Esophagus mucosa (tissue), 1 donor: ENCODE measurements at places on chromosomes 16 and 17.

DNA sequence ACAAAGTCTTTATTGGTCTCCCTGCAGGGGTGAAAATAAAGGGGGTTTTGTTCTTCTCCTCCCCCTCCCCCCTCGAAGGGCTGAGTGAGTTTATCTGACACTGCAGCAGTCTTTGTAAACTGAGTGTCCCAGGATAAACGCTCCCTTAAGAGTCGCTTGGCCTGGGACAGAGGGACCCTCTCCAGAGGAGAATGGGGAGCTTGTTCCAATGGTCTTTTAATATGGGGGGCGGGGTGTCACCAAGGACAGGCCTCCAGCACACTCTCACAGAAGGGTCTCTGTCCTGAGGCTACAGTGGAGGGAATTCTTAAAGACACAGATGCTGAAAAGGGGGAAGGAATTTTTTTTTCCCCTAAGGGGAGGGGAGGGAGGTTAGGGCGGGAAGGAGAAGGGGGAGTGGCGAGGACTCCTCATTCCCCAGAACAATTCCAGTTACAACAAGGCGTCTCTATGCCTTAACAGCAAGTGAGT lies 455.5 kb downstream of the SOX9 start:
- ATAC-seq, result no peak

DNA sequence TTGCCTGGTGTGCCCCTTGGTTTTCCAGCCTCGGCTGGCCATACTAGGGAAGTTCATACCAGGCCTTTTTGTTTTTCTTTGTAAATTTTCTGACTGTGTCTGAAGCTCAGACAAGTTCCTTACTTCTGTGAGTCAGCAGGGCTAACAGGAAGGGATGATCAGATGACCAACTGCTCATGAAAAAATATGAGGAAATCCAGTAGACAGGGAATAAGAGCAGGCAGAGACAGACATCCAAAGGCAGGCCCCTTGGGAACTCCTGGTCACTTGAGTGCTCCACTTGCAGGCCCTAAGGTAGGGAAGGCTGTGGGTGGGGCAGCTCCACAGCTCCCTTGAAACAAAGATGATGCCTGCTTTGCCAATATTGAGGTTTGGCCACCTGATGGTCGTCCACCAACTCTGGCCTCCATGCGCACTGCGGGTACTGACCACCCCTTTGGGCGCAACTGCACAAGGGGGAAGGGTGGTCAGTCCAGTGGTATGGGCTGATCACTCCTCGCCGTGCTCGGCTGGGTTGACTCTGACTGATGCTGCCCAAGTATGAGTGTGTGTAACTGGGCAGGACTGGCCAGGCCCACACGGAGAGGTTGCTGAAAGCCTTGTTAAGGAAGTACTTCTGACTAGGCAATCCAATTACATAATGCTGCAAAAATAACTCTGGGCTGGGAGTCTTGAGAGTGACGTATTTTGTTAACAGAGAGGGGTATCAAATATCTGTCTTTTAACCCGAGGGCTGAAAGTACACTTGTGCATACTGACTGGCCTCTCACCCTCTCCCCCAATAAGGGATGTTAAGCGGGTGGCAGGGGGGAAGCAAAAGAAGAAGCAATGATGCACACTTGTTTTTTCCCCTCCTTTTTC lies 20.8 kb upstream of the ZFHX3 start:
- ATAC-seq, result peak; percentile 67

- ATAC-seq, result no peak
Observed at GRCh38 chr16:8619671-8620370, 1.7 kb upstream of the METTL22 start.

- no peak for ATAC-seq
Observed at GRCh38 chr16:27922433-27922832, 141.1 kb downstream of the GSG1L start.

DNA sequence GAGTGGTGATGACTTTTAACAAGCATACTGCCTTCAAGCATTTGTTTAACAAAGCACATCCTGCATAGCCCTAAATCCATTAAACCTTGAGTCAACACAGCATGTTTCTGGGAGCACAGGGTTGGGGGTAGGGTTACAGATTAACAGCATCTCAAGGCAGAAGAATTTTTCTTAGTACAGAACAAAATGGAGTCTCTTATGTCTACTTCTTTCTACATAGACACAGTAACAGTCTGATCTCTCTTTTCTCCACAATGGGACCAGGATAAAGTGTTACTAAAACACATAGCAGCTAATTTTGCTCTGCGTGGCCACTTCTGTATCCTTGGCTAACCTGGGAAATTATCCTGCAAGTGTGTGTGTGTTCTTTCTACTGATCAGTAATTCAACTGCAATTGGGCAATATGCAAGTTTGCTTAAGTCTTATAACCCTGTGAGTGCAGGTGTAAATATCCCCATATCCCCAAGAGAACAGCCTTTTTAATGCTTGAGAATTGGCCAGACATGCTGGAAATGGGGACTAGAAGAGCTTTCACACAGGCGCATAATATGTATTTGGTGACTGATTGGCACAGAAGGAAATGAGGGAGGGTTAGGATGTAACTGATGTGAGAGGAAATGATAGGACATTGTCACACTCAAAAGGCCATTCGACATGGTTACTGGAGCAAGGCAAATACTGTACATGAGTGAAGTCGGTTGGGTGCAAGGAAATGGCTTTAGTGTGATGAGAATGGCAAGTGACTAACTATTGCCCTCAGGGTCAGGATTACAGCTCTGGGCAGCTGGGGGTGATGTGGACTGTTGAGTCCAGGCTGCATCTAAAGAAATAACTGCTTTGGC lies 10.8 kb upstream of the ANKS4B start:
- ATAC-seq, result no peak

GRCh38 chr17:38418693-38419507 lies 9.4 kb upstream of the ARHGAP23 start:
- no peak for ATAC-seq

- ATAC-seq, result no peak
Observed at GRCh38 chr16:31268891-31269290, 9.1 kb downstream of the ITGAM start.

GRCh38 chr17:72502371-72503341 lies 381.8 kb downstream of the SOX9 start:
- ATAC-seq, result peak; percentile 40

- peak; percentile 28 for ATAC-seq
Observed at GRCh38 chr17:68456339-68457167, 743 bp downstream of the WIPI1 start.

- ATAC-seq, result no peak
Observed at GRCh38 chr17:76107509-76107908, 3.9 kb upstream of the EXOC7 start.

DNA sequence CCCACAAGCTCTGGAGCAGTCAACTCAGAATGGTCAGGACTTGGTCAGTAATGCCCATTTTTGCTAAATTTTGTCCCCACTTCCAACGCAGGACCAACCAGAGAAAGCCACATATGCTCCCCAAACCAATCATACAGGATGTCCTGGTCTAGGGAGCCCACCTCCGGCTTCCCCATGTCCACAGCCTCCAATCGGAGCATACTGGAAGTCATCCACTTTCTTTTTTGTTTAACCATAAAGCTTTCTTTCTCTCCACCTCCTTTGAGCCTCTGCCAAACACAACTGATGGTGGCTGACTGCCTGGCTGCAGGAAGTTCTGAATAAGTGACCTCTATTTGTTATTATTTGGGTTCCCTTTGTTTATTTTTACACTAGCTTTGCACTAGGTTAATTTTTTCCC lies 549.1 kb downstream of the WWOX start:
- no peak for ATAC-seq

GRCh38 chr17:18035704-18036103 lies 3.3 kb downstream of the ATPAF2 start:
- ATAC-seq, result no peak

DNA sequence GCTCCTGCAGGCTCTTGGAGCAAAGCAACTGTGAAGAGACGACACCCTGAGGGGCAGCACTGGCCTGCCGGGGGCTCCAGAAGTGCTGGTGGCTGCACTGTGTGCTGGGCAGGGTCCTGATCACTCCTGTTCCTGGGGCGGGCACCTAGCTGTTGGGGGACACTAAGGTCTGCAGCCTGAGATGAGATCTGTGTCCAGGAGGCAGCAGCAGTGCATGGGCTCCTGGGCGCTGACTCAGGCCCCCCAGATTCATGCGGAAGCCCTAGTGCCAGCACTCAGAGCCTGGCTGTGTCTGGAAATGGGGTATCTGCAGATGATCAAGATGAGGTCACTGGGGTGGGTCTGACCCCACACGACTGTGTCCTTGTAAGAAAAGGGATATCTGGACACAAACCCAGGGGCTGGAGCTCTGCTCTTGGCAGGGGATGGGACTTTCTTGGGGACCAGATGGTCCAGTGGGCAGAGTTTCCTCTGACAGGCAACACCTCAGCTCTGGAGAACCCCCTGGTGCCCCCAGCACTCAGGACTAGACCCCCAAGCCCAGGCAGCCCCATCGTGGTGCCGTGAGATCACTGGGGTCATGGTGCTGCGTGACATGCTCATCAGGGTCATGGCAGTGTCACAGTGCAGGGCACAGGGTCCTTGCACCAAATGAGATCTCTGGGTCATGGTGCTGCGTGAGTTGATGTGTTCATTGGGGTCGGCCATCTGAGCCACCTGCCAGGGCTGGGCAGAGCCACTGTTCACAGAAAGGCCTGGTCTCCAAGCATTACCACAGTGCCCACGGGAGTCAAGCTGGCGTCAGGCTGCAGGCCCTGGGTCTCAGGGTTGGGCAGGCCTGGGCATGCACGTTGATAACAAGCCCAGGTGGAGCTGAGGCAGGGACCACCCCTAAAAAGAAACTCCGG lies 9.5 kb downstream of the FAAP100 start:
- no peak for ATAC-seq

GRCh38 chr16:73056921-73057290 lies 9.0 kb upstream of the ZFHX3 start:
- no peak for ATAC-seq

DNA sequence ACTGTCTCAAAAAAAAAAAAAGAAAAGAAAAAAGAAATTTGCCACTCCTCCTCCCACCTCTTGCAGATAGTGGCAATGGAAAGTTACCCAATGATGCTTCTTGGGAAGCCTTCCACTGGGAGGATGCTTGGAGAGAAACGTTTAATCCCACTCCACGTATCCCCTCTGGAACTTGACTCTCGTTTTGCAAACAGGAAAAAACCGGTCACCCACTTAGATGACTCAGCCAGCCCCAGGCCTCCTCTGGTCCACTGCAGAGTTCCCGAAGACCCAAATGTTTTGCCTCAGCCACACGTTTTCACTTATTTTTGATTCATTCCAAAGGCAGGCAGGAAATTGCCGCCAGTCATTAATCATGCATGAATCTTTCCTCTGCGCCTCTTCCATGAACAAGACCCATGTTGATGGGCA lies 9.3 kb upstream of the TNFRSF17 start:
- ATAC-seq, result peak; percentile 28

DNA sequence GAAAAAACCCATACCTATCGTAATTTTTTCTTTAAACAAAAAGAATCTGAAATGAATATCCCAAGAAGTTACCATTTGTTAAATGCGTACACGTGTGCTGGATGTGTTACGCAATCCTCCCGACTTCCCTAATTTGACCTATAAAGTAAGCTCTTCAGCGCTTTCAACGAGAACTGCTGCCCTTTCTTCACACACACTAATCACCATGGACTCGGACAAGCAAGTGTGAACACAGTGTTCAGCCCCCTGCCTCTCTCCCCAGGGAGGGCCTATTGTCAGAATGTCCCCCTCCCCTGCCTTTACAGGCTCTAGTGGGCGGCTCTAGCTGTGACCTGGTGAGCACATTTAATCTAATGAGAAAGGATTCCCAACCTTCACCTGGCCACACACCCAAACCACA lies 216.1 kb downstream of the CEP112 start:
- no peak for ATAC-seq

GRCh38 chr16:49618955-49619354 lies 237.0 kb downstream of the ZNF423 start:
- ATAC-seq, result no peak

DNA sequence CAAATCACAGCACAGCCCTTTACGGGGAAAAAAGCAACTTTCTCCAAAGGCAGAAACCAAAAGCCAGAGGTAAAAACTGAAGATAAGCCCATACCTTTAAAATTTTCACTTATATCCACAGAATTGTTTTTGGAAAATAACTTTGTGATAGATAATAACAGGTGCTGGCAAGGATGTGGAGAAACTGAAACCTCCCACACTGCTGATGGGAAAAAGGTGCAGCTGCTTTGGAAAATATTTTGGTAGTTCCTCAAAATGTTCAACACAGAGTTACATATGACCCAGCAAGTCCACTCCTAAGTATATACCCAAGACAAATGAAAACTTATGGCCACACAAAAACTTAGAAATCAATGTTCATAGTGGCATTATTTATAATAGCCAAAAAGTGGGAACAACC lies 12.2 kb downstream of the EFTUD2 start:
- no peak for ATAC-seq

- no peak for ATAC-seq
Observed at GRCh38 chr16:48814994-48815393, 205.0 kb upstream of the N4BP1 start.

DNA sequence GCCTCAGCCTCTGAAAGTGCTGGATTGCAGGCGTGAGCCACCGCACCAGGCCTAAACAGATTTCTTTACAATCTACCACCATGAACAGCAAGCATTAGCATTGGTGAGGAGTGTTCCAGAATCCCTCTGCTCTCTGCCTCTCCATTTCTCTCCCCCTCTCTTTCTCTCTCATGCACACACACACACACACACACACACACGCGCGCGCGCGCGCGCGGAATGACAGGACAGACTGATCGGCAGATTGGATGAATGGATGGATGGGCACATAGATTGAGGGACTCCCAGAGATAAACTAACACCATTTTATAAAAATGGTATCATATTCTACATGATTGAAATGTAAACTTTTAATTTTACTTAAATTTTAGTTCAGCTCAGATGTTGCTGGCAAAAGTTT lies 3.3 kb downstream of the CARD14 start:
- no peak for ATAC-seq

DNA sequence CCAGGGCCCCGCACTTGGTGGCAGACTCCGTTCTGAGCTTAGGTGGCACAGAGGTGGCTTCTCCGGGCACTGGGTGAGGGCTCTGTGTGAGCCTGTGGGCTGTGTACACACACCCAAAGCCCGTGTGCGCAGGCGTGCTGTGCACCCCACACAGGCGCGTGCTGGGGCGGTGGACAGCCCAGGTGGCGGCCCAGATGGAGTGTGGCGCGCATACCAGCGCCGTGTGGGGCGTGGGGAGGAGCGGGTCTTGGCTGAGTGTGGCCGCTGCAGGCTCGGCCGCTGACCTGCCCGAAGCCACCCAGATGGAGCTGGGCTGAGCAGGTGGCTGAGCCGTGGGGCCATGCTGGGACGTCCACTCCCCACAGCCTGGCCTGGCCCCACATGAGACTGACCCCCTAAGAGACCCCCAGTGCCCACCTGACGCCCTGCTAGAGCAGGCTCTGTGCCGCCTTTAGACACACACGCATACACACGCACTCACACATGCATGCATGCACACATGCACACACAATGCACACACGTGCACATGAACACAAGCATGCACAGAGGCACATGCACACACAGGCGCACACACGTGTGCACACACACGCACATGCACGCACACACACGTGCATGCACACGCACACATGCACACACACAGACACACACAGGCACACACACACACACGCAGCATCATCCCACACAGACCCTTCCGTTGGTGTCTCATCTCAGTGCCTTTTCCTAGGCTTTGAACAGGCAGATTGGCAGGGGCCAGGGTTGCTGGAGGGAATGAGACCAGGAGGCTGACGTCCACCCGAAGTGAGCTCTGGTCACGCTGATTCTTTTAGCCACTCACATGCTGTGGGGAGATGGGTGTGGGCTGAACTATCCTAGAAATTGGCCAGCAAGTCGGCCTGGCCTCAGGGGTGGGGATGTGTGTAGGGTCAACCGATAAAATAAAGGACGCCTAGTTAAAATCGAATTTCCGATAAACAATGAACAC lies 2.1 kb downstream of the PRR35 start:
- no peak for ATAC-seq
